ENCODE measurements at places on chromosomes 5 and 9. TPM values are rescaled to one million over a fixed set of nuclear protein-coding genes. Genes with fewer than 3 reads are reported as not detected.
A peak's percentile ranks its signal among the peaks of the same experiment; 100 is the strongest.

The ABO gene
- 1.6 TPM for total RNA-seq

The DYNC2I2 gene
- 28.1 TPM for total RNA-seq

- no peaks in the 10 kb centered on the region for H3K4me1 ChIP-seq
- H3K36me3 ChIP-seq, result no peaks in the 10 kb centered on the region
Measured at GRCh38 chr5:17157294-17157693, 60.1 kb upstream of the BASP1 start.

- H3K36me3 ChIP-seq, result no peaks in the 10 kb centered on the region
- H3K4me1 ChIP-seq, result peaks cover 5% of the 10 kb centered on the region
- peak overlapping the region; percentile 53 for H3K4me3 ChIP-seq
- no peak overlapping the region for H3K27ac ChIP-seq
- no peak for DNase-seq
- no peaks in the 10 kb centered on the region for H3K27me3 ChIP-seq
Measured at GRCh38 chr5:160198841-160199409, 30.4 kb upstream of the FABP6 start.

- H3K4me3 ChIP-seq, result no peak overlapping the region
- DNase-seq, result no peak
- H3K27ac ChIP-seq, result no peak overlapping the region
- H3K27me3 ChIP-seq, result no peaks in the 10 kb centered on the region
Measured at GRCh38 chr5:51892680-51893079, 509.4 kb downstream of the ISL1 start.

GRCh38 chr5:52880541-52880940 is 92.8 kb downstream of the ITGA1 start:
- no peak overlapping the region for H3K4me3 ChIP-seq
- H3K27me3 ChIP-seq, result no peaks in the 10 kb centered on the region
- DNase-seq, result no peak
- H3K36me3 ChIP-seq, result no peaks in the 10 kb centered on the region

The QRFP gene
- not detected for total RNA-seq

DNA sequence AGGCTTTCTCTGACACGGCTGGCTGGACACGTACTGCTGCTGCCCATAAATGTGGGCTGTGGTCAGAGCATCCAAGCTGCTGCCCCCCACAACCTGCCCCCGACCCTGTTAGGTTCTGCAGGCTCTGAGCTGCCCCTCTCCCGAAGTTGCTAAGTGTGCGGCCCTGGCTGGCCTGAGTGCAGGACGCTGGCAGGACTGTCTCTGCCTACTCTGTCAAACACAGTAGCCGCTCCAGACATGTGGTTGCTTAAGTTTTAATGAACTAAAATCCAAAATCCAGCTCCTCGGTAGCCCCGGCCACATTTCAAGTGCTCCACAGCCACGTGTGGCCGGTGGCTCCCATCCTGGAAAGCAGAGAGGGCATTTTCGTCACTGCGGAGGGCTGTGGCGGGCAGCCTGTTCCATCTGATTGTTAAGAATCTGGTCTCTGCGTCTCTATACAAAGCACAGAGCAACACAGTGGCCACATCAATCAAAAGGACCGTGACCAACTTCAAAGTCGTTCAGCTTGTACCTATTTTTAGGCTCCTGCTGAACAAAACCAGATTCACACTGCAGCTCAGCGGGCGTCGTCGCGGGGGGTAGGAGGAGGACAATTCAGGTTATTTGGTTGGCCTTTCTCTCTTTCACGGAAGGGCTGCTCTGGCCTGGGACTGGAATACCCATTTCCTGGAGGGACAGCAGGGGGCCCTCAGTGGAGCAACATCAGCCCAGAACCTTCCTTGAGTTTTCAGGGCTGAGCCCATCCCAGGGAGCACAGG is 68.9 kb downstream of the PTCH1 start:
- no peaks in the 10 kb centered on the region for H3K27me3 ChIP-seq
- H3K4me3 ChIP-seq, result no peak overlapping the region
- H3K4me1 ChIP-seq, result peaks cover 3% of the 10 kb centered on the region
- no peak overlapping the region for H3K27ac ChIP-seq

DNA sequence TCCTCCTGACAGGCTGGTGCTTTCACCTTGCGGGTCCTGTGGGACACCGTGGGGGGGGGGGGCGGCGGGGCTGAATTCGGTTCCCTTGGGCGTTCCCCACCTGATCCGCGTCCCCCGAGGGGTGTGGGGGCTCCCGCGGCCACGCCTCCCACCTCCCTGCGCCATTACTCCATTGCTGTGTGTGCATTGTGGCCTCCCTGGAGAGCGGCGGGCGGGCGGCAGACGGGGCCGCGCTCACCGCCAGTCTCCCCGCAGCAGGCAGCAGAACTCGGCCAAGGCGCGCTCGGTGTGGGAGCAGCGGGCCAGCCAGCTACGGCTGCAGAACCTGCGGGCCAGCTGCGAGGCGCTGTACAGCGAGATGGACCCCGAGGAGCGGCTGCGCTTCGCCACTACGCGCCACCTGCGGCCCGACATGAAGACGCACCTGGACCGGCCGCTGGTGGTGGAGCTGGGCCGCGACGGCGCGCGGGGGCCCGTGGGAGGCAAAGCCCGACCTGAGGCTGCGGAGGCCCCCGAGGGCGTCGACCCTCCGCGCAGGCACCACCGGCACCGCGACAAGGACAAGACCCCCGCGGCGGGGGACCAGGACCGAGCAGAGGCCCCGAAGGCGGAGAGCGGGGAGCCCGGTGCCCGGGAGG is 145.3 kb downstream of the CACNA1B start:
- H3K27ac ChIP-seq, result no peak overlapping the region
- no peak for DNase-seq
- H3K27me3 ChIP-seq, result peaks cover 29% of the 10 kb centered on the region

DNA sequence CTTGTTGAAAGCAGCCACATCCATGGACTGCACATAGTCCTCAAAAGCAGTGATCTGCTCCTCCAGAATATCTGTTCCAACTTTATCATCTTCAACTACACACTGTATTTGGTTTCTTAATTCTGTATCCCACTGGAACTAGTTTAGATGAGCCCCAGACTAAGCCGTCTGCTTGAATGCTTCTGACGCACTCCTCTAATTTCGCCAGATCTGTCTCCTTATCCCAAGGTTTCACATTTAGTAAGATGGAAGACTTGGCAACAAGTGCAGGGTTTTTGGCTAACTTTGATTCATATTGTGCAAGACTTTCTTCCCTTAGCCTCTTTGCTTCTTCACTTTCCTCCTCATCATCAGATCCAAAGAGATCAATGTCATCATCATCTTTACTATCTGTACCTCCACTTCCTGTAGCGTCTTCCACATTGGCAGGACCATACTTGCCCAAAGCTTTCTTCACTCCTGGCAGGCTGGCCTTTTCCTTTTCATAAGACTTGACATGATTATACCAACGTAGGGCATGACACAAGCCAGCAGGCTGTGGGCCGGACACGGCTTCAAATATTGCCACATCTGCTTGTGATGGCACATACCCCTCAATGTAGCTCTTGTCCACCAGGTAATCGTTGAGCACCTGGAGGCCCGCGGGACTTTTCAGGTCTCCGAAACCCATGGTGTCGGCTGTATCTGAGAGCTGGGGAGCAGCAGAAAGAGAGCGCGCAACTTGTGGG is 56.2 kb upstream of the PIK3R1 start:
- no peaks in the 10 kb centered on the region for H3K27me3 ChIP-seq
- H3K4me1 ChIP-seq, result no peaks in the 10 kb centered on the region
- H3K36me3 ChIP-seq, result no peaks in the 10 kb centered on the region
- peak; percentile 21 for DNase-seq
- H3K4me3 ChIP-seq, result no peak overlapping the region
- H3K27ac ChIP-seq, result no peak overlapping the region

- H3K27me3 ChIP-seq, result no peaks in the 10 kb centered on the region
- H3K36me3 ChIP-seq, result no peaks in the 10 kb centered on the region
- H3K4me3 ChIP-seq, result no peak overlapping the region
- H3K4me1 ChIP-seq, result no peaks in the 10 kb centered on the region
Measured at GRCh38 chr9:138058181-138058580, 180.6 kb downstream of the CACNA1B start.

GRCh38 chr5:96492459-96493047 is 59.5 kb upstream of the PCSK1 start:
- no peaks in the 10 kb centered on the region for H3K4me1 ChIP-seq
- no peak overlapping the region for H3K4me3 ChIP-seq
- H3K27ac ChIP-seq, result no peak overlapping the region
- no peaks in the 10 kb centered on the region for H3K27me3 ChIP-seq
- H3K36me3 ChIP-seq, result no peaks in the 10 kb centered on the region

DNA sequence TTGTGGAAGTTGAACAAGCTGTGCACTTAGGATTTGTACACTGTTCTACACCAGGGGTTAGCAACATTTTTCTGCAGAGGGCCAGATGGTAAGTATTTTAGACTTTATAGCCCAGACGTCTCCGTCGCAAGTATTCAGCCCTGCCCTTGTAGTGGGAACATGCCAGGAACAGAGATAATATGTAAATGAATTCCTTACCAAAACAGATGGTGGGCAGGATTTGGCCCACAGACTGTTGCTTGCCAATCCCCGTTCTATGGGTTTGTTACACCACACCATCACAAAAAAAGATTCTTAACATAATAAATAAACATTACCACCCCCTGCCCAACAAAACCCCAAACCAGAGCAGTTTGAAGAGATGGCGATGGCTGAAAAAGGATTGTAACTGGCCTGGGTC is 74.3 kb downstream of the AMBP start:
- peak overlapping the region; percentile 33 for H3K4me3 ChIP-seq
- peaks cover 24% of the 10 kb centered on the region for H3K4me1 ChIP-seq
- peak; percentile 3 for DNase-seq
- no peaks in the 10 kb centered on the region for H3K36me3 ChIP-seq

- no peaks in the 10 kb centered on the region for H3K36me3 ChIP-seq
- no peaks in the 10 kb centered on the region for H3K27me3 ChIP-seq
- H3K27ac ChIP-seq, result no peak overlapping the region
- DNase-seq, result no peak
- peaks cover 6% of the 10 kb centered on the region for H3K4me1 ChIP-seq
Measured at GRCh38 chr5:72077390-72077789, 29.9 kb upstream of the MAP1B start.
